ENCODE measurements at places on chromosomes 7 and 10. TPM values are rescaled to one million over a fixed set of nuclear protein-coding genes. Genes with fewer than 3 reads are reported as not detected.

MAP3K8 gene
- total RNA-seq: 69.8 TPM

DNA sequence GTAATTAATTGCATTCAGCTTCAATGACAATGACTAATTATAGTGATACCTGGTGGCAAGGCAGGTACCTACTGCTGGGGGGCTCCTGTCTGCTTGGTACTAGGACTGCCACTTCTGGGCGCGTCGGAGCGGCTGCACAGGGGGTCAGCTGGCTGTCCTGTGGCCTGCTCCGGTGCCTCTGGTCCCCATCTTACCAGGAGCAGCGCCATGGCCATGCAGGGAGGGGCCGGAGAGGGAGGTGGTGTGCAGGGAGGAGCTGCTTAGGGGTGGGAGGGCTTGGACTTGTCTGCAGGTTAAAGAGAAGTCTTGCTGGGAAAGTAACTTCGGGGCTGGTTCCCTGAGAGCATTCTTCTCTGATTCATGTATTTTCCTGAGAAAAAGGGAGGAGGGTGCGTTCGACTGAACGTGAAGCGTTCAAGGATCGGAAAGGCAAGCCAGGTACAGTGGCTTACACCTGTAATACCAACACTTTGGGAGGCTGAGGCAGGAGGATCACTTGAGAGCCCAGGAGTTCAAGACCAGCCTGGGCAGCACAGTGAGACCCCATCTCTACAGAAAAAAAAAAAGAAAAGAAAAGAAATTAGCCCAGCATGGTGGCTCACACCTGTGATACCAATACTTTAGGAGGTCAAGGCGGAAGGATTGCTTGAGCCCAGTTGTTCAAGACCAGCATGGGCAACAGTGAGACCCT lies 15.4 kb downstream of the CUX1 start:
- H3K27ac ChIP-seq: peak overlapping the region; percentile 91
- H3K36me3 ChIP-seq: peaks cover 17% of the 10 kb centered on the region
- DNase-seq: no peak
- peaks cover 63% of the 10 kb centered on the region for H3K4me1 ChIP-seq
- H3K27me3 ChIP-seq: no peaks in the 10 kb centered on the region

ELOVL3 gene
- total RNA-seq: not detected

- no peaks in the 10 kb centered on the region for H3K27me3 ChIP-seq
- H3K4me1 ChIP-seq: peaks cover 38% of the 10 kb centered on the region
- H3K36me3 ChIP-seq: no peaks in the 10 kb centered on the region
- DNase-seq: no peak
These were observed 167.6 kb downstream of the ANK3 start for GRCh38 chr10:60222047-60222446.

- no peak overlapping the region for H3K27ac ChIP-seq
- no peak overlapping the region for H3K4me3 ChIP-seq
- no peaks in the 10 kb centered on the region for H3K36me3 ChIP-seq
- H3K4me1 ChIP-seq: no peaks in the 10 kb centered on the region
These were observed 242.0 kb downstream of the ARHGAP12 start for GRCh38 chr10:31686599-31686998.

VPS37D gene
- not detected for total RNA-seq

LLCFC1 gene
- total RNA-seq: not detected

DNA sequence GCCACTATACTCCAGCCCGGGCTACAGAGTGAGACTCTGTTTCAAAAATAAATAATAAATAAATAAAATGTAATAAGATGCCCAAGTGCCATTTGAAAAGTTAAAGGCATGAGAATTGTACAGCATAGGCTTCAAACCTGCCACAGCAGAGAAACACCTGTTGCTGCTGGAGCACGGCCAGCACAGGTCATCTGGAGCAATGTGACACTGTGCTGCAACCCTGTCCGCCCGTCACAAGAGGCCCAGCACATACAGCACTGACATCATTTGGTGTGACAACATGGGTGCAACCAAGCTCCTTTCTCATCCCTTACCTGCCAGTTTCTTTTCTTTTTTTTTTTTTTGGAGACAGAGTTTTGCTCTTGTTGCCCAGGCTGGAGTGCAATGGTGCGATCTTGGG lies 1.3 kb downstream of the RFC2 start:
- H3K4me1 ChIP-seq: peaks cover 20% of the 10 kb centered on the region
- no peak overlapping the region for H3K27ac ChIP-seq
- no peaks in the 10 kb centered on the region for H3K27me3 ChIP-seq

PILRA gene
- 2.3 TPM for total RNA-seq

- no peaks in the 10 kb centered on the region for H3K36me3 ChIP-seq
- H3K27ac ChIP-seq: no peak overlapping the region
- no peak overlapping the region for H3K4me3 ChIP-seq
- peaks cover 15% of the 10 kb centered on the region for H3K4me1 ChIP-seq
These were observed 86.5 kb downstream of the ARID5B start for GRCh38 chr10:61987951-61988379.

GRCh38 chr10:85545874-85546273 lies 820.7 kb downstream of the GRID1 start:
- H3K27me3 ChIP-seq: no peaks in the 10 kb centered on the region
- no peak overlapping the region for H3K27ac ChIP-seq
- no peaks in the 10 kb centered on the region for H3K36me3 ChIP-seq

GRCh38 chr10:117441361-117441760 lies 66.1 kb upstream of the PDZD8 start:
- DNase-seq: no peak
- peaks cover 21% of the 10 kb centered on the region for H3K4me1 ChIP-seq
- H3K36me3 ChIP-seq: no peaks in the 10 kb centered on the region
- H3K4me3 ChIP-seq: no peak overlapping the region
- H3K27me3 ChIP-seq: 0 out of 2 replicates have a peak, but pooled peaks cover 3% of the 10 kb centered on the region
- H3K27ac ChIP-seq: no peak overlapping the region

DNA sequence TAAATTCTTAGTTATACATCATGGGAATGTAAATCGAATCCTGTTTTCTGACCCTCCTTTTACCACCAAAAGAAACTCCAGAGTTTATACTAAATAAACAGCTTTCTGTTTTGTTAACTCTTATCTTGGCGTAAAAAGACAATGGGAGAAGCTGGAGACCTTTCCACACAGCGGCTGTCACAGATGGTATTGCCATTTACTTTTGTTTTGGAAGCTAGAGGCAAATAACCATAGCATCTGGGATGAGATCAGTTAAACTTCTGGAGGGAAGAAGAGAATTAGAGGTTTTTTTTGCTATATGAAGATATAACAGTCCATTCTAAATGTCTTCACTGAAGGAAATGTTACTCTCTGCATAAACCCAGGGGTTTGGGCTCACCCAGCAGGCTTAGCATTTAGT lies 258.9 kb downstream of the REEP3 start:
- no peak overlapping the region for H3K4me3 ChIP-seq
- no peaks in the 10 kb centered on the region for H3K27me3 ChIP-seq
- H3K27ac ChIP-seq: no peak overlapping the region
- H3K4me1 ChIP-seq: peaks cover 6% of the 10 kb centered on the region

- H3K36me3 ChIP-seq: no peaks in the 10 kb centered on the region
- H3K4me1 ChIP-seq: no peaks in the 10 kb centered on the region
- no peak overlapping the region for H3K4me3 ChIP-seq
- DNase-seq: no peak
- H3K27ac ChIP-seq: no peak overlapping the region
- no peaks in the 10 kb centered on the region for H3K27me3 ChIP-seq
These were observed 115.8 kb downstream of the INHBA start for GRCh38 chr7:41586931-41587640.

GRCh38 chr10:13686331-13686752 lies 99.6 kb downstream of the PRPF18 start:
- H3K36me3 ChIP-seq: no peaks in the 10 kb centered on the region
- no peaks in the 10 kb centered on the region for H3K27me3 ChIP-seq
- no peak overlapping the region for H3K27ac ChIP-seq
- DNase-seq: no peak
- no peak overlapping the region for H3K4me3 ChIP-seq
- H3K4me1 ChIP-seq: no peaks in the 10 kb centered on the region

- no peaks in the 10 kb centered on the region for H3K4me1 ChIP-seq
- H3K27me3 ChIP-seq: no peaks in the 10 kb centered on the region
- H3K4me3 ChIP-seq: no peak overlapping the region
- no peak overlapping the region for H3K27ac ChIP-seq
These were observed 527.1 kb upstream of the CELF2 start for GRCh38 chr10:10490581-10490980.

GRCh38 chr10:98567391-98568133 lies 120.8 kb upstream of the HPS1 start:
- DNase-seq: no peak
- H3K36me3 ChIP-seq: no peaks in the 10 kb centered on the region
- H3K27me3 ChIP-seq: no peaks in the 10 kb centered on the region
- H3K27ac ChIP-seq: no peak overlapping the region
- no peak overlapping the region for H3K4me3 ChIP-seq

DPYSL4 gene
- 0.11 TPM for total RNA-seq

DNA sequence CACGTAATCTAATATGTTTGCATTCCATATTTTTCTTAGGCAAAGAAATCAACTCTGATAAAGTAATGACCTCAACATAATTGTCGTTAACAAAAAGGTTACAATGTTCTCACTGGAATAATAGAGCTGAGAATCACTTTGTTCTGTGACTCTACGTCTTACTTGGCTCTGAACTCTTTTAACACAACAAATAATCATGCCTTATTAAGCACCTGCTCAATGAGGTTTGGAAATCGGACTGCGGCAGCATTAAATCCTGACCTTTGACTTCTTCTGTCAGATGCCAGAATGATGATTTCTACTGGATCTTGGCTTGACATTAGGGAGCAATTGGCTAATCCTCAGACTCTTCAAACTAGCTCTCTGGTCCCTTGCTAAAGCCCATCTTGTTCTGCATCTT lies 233.6 kb downstream of the SEMA3D start:
- no peak overlapping the region for H3K27ac ChIP-seq
- H3K36me3 ChIP-seq: no peaks in the 10 kb centered on the region
- H3K4me3 ChIP-seq: no peak overlapping the region
- no peaks in the 10 kb centered on the region for H3K4me1 ChIP-seq

GRCh38 chr7:2886391-2886790 lies 42.3 kb upstream of the GNA12 start:
- no peak overlapping the region for H3K27ac ChIP-seq
- H3K27me3 ChIP-seq: no peaks in the 10 kb centered on the region
- no peak for DNase-seq
- no peak overlapping the region for H3K4me3 ChIP-seq
- no peaks in the 10 kb centered on the region for H3K4me1 ChIP-seq
- no peaks in the 10 kb centered on the region for H3K36me3 ChIP-seq

All from Karpas-422 (cell line).